ENCODE measurements at places on chromosomes 6 and 20. TPM values are rescaled to one million over a fixed set of nuclear protein-coding genes. Genes with fewer than 3 reads are reported as not detected.

The CYB5R4 gene
- total RNA-seq: 12.7 TPM

The SYCP2L gene
- total RNA-seq: 0.38 TPM

DNA sequence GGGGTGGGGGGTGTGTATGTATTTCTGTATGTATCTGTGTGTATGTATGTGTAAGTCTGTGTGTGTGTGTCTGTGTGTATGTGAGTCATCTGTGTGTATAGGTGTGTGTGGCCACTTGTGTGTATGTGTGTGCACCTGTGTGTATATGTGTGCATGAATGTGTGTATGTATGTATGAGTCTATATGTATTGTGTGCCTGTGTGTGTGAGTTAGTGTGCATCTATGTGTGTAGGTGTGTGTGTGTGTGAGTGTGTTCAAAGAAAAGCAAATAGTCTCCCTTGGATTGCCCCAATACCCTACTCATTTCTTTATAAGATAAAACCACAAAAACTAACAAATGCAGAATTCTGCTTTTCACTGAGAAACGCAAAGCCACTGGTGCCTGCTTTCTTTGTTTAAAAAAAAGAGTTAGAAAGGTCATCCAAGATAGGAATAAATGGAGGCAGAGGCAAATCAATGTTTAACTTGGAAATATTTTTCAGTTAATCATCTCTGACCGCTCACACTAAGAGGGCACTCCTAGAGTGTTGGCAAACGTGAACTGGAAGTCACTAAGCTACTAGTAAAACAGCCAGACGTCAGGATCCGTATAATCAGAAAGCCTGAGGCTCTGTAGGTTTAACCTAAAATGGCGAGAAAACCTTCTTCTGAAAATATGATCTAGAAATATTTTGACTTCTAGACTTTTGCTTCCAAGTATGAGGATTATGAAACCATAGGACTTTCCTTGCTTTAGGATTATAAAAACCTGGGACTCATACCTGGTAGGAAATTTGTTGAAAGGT lies 37.4 kb upstream of the JAG1 start:
- no peak for DNase-seq

- DNase-seq: no peak
These were observed 159.8 kb upstream of the HCRTR2 start for GRCh38 chr6:55014321-55015088.

DNA sequence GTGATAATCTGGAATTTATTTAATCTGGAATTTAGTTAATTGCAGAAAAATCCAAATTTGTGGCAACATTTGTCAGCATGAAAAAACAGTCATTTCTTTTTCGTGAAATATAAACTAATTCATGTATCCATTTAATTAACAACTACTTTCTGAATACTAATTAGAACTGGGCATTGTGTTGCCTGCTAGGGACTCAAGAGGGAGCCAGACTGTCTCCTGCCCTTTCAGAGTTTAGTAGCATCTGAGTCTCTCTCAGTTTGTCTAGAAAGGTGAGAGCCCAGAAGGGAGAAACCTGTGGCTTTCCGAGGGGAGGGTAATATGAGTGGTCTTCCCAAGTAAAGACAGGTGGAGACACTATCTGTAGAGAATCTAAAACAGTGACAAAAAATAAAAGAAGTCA lies 210.9 kb upstream of the HDDC2 start:
- DNase-seq: peak; percentile 18

GRCh38 chr6:151070631-151071051 lies 169.1 kb upstream of the AKAP12 start:
- DNase-seq: no peak

The ADGRF5 gene
- 1.0 TPM for total RNA-seq

DNA sequence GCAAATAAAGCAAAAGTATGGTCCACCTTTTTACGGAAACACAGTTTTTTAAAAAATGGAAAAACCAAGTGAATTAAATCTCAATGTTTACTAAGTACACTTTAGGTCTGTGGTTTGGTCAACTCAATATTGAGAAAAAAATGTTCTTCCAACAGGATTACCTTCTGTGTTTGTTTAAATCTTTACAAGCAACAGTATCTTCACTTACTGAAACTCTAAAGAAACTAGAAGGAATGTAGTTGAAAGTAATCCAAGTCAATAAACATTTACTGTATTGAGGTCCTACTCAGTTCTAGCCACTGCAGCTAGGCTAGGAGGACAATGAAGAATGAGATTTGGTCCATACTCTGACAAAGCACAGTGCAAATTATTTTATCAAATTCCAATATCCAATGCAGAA lies 80.1 kb downstream of the ASCC3 start:
- DNase-seq: no peak

- DNase-seq: no peak
These were observed 40.0 kb downstream of the SF3B5 start for GRCh38 chr6:144055121-144055931.

The ANGPT4 gene
- 0.11 TPM for total RNA-seq

The ACTL10 gene
- total RNA-seq: 1.4 TPM

The ZSCAN23 gene
- total RNA-seq: 6.5 TPM

- DNase-seq: no peak
These were observed 31.7 kb upstream of the KCNK5 start for GRCh38 chr6:39260953-39261352.

- DNase-seq: no peak
These were observed 83.0 kb downstream of the MAP7 start for GRCh38 chr6:136467186-136467585.

GRCh38 chr20:7908905-7909304 lies 31.4 kb downstream of the HAO1 start:
- no peak for DNase-seq

- no peak for DNase-seq
These were observed 21.3 kb downstream of the PRSS16 start for GRCh38 chr6:27268803-27269202.

DNA sequence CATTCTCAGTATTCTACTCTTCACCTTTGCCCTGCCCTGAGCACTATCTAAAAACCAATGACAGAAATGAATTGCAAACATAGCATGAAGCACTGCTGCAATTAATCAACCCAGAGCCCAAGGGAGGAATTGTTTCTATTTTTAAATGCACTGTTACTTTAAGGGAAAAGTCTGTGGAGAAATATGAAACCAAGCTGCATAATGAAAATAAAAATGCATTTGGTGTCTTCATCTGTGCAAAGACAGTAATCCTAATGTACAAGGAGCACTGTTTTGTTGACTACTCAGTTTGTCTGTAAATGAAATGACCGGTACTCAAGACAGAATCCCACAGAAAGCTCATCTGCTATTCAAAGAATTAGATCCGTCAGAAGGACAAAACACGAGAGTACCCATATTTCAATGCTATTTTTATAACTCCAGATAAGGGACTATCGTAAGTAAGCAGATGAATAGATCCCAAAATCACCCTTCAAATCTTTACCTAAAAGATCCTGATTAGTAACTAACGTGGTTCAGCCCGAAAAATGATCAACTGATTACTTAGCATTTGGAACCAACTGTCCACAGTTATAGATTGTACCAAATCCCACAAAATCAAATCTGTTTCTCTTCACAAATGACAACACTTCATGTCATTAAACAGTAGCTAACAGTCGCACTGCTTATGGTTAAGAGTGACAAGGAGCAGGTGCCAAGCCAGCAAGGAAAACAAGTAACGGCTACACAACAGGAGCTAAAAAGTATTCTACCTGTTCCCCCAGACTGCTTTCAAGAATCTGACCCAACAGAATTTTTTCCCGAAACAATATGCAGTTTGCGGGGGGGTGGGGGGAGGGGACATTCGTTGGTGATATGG lies 2.4 kb downstream of the KIF13A start:
- no peak for DNase-seq

DNA sequence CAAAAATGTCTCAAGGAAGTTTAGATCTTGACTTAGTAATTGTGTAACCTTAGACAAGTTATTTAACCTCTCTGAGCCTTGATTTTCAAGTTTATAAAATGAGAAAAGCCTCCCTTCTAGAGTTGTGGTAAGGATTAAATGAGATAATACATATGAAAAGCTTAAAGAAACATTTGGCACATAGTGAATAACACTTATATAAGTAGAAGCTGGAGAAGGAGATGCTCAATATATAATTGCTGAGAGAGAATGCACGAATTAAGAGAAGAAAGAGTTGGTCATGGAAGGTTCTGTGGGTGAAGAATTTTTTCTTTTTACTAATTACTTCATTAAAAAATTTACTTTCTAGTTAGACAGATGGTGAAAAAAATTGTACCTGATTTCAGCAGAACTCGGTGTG lies 5.3 kb downstream of the ACSS2 start:
- no peak for DNase-seq

The ESR1 gene
- total RNA-seq: under 0.01 TPM

DNA sequence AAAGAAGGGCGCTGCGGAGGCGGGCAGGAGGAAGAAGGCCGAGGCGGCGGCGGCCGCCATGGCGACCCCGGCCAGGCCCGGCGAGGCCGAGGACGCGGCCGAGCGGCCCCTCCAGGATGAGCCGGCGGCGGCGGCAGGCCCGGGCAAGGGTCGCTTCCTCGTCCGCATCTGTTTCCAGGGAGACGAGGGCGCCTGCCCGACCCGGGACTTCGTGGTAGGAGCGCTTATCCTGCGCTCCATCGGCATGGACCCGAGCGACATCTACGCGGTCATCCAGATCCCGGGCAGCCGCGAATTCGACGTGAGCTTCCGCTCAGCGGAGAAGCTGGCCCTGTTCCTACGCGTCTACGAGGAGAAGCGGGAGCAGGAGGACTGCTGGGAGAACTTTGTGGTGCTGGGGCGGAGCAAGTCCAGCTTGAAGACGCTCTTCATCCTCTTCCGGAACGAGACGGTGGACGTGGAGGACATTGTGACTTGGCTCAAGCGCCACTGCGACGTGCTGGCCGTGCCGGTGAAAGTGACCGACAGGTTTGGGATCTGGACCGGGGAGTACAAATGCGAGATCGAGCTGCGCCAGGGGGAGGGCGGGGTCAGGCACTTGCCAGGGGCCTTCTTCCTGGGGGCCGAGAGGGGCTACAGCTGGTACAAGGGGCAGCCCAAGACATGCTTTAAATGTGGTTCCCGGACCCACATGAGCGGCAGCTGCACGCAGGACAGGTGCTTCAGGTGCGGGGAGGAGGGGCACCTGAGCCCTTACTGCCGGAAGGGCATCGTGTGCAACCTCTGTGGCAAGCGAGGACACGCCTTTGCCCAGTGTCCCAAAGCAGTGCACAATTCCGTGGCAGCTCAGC lies 780 bp downstream of the ZCCHC3 start:
- DNase-seq: peak; percentile 71

DNA sequence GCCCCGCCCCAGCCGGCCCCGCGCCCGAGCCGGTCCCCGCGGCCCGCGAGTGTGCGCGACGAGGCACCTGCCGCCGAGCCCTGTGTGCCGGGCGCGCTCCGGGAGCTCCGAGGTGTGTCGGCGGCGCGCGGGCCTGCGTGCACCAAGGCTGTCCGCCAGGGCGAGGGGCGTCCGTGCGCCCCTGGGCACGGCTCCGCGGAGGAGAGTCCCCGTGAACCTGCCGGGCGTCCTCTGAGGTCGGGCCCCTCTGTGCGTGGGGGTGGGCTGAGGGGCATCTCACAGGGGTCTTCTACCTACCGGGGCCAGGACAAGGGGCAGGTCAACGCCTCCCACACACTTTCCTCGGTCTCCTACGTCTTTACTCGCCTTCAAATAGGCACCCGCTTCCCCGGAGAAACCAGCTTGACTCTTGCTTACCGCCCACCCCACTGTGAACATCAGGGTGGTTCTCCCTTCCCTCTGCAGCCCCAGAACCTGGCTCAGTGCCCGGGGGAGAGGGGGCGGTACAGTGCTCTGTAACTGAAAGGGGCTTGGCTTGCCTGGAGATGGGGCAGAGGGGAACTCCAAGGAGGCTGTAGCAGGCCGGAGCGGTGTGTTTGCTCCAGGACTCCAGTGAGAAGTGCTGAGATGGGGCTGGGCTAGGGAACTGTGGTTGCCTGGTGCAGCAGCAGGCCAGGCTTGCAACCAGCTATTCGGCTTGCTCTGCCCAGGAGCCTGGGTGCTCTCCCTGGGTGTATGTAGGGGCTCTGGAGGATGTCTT lies at the start of gene SAMD10:
Gene SAMD10 (minus strand): TSS at position 86 of the 760 bp plus-strand sequence. CDS start 175 bp downstream, outside the sequence.
- DNase-seq: peak; percentile 89

- no peak for DNase-seq
These were observed 57.8 kb upstream of the EDN1 start for GRCh38 chr6:12232339-12232738.

DNA sequence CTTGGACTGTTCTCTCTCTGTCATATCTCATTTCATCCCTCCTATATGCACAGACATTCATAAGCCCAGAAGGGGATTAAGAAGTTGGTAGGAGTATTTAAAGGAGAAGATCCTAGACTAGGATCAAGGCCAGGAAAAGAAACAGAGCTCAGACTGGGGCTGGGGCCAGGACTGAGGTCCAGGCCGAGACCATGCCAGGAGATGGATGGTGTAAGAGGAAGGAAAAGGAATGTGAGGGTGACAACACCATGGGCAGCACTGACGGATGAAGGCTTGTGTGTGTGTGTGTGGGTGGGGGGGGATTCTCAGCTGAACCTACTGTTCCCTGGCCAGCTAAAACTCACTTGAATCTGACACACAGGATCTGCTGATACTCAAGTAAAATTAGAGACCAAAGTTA lies 182.1 kb downstream of the KIF6 start:
- no peak for DNase-seq

DNA sequence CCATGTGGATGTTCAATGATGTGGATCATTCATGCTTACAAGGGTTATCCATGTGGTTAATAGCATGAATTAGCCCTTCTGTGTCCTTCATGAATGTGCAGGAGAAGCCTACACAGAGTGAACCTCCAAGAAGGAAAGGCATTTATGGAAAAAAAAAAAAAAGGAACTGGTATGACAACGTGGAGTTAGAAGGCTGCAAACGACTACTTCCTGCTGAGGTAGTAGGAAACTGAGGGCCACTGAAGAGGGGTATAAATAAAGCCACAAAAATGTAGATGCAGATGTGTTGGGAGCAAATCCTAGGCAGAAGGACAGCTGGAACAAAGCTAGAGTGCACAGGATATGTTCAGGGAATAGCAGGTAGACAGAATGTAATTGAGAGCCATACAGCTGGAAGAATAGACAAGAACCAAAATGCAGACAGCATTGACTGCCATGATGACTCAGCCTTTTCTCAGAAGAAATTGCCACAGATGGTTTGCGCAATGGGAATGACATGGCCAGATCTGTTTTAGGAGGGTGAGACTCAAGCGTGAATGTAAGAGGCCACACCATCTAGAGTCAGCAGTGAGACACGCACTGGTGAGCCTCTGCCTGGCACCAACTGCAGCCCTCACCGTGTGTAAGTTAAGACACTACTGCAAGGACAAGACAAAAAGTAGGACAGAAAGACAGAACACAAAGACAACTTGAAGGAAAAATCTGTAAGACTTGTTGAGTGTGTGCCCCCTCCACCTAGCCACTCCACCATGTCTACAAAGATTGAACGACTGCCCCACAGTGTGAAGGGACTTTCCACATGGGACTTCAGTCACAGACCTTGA lies 79.8 kb downstream of the KIF13A start:
- DNase-seq: no peak

The HLA-DRA gene
- total RNA-seq: 0.33 TPM

DNA sequence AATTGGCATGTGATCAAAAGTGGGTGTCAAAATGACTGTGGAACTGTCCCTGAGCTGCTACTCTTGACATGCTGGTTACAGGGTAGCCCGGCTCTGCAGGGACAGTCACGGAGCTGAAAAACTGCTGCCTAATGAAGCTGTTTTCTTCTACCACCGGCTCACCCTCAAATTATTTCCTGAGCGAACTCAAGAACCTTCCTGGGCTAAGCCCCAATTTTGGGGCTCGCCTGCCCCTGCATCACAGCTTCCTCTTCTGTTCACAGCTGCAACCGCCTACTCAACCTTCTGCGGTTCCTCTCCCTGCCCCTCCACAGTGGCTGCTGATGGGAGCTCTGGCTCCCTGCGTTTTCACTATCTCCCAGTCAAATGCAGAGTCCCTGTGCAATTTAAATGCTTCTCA lies 110.8 kb upstream of the MLN start:
- DNase-seq: no peak

Data from H7 (cell line).